ENCODE measurements at places on chromosomes 7 and 10.

DNA sequence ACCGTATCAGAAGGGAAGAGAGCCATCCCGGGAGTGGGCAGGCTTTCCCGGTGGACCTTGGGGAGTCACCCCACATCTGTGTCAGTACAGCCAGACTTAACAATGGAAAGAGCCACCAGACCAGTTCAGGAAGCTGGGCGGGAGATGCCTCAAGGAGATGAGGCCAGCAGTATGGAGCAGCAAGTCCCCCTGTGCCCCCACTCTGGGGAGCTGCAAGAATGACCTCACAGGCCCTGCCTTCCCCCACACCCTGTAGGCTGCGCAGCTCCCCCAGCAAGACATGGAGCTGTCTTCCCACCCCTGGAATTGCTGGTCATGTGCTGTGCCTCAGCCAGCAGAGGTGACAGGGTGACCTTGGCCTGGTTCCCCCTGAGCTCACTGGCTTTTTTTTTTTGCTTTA, 76.8 kb upstream of the INSIG1 start:
- DNase-seq = no peak

GRCh38 chr7:73966062-73966940, 61.7 kb upstream of the ELN start:
- no peak for DNase-seq

DNA sequence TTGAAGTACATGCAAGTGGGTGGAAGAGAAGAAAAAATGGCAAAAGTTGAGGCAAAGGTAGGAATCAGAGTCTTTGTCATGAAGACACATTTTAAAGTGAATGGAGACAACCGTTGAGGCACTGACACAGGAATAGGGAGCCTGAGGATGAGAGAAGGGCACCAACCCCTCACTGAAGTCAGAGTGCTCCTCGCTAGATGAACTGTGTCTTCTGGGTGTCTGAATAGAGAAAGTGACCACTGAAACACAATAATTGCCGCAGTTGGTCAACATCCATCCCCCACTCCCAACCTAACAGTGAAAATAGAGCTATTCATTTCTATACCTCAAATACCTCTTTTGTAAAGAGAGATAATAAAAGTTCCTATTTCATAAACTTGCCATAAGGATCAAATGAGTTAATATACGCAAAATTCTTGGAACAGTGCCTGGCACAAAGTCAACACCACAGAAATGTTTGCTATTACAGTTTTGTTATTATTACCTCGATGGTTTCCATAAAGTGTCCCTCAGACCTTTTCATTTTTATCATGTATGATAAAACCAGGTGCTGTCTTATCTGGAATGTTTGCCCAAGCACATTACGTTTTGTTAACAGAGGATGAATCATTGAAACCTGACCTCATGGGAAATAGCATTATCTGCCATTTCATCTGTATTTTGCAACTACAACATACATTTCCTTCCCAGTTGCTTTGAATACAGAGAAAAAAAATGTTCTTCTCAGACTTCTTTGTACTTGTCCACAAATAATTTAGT, 61.8 kb upstream of the SP4 start:
- no peak for DNase-seq

DNA sequence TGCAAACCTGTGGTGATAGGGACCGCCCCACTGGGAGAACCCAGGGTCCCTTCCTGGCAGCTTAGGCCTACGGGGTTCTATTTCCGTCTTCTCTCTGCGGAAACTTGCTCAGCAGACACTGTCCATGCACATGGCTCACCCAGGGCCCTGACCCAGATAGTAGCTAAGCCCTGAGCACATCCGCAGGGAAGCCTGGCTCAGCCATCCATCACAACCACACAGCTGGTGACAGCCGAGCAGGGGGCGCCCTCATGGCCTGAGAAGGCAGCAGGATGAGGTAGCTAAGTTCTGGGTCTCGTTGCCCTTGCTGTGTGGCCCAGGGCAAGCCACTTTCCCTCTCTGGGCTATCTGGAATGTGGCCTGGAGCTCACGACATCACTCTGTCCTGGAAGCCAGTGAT, 23.3 kb downstream of the NPTX2 start:
- DNase-seq = no peak

DNA sequence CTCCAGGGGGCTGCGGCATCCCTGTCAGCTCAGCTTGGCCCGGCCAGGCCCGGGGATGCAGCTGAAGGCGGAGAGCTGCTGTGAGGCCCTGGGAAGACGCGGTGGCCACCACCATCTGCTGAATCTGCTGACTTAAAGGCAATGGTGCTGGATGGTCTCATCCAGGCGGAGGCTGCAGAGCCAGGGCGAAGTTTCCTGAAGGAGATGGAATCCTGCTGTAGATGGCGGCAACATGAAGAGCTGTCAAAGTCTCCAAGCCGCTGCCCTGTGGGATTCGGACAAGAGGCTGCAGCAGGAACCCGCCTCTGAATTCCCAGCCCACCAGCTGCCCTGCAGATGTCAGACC, 200.1 kb downstream of the PTPRN2 start:
- no peak for DNase-seq

DNA sequence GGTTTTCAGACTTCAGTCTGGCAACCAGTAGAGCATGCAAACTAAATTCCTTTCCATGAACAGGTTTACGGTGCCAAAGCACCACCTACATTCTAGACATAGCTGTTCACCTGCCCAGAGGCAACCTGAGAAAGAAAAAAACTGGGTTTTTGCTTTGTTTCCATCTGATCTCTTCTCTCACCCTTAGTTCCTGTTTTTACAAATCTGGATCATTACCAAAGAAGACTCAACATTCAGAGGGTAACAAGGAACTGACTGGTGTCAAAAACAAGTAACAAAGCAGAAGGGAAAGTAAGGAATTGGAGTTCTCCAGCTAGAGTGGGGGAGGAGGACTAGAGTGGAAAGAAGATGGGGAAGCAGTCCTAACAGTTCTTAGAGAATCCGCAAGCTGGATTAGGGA, 36.4 kb downstream of the CPVL start:
- no peak for DNase-seq

GRCh38 chr10:100245484-100246220, 16.3 kb upstream of the CHUK start:
- DNase-seq = no peak

GRCh38 chr7:8161364-8161828, 100.6 kb downstream of the ICA1 start:
- no peak for DNase-seq

GRCh38 chr7:101669307-101669706, 40.2 kb upstream of the MYL10 start:
- no peak for DNase-seq

DNA sequence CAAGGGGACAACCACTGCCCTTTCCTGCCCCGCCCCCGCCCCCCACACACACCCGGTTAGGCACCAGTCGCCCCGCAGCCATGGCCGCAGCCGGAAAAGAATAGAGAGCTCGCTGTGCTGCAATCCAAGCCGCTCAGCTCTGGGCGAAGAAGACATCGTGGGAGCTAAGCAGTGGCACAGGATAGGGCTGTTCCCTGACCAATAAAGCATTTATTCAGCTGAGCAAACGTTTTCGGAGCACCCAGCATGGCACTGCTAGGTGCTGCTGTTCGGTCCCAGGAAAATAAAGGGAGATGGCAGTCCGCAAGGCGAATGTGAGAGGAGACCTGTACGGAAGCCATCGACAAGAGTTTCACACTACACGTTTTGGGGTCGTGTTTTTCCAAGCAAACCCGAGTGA, 18.3 kb downstream of the SKIDA1 start:
- no peak for DNase-seq

- DNase-seq = no peak
Observed at GRCh38 chr10:77392236-77392721, 245.3 kb downstream of the KCNMA1 start.
